T follicular helper cell (primary cell): ENCODE measurements at places on chromosomes 6 and 20.

- DNase-seq = no peak
These were observed 116.3 kb downstream of the GMPR start for GRCh38 chr6:16354692-16355091.

GRCh38 chr20:10553326-10553984 is 118.3 kb downstream of the SLX4IP start:
- DNase-seq = no peak

- DNase-seq = peak; percentile 10
These were observed 160.1 kb downstream of the C6orf58 start for GRCh38 chr6:127737009-127737486.

GRCh38 chr6:148866657-148867268 is 119.9 kb downstream of the UST start:
- DNase-seq = no peak

- DNase-seq = no peak
These were observed 150.3 kb downstream of the AKAP7 start for GRCh38 chr6:131285548-131285947.

GRCh38 chr6:52622810-52623209 is 46.0 kb upstream of the TRAM2 start:
- DNase-seq = no peak
